ENCODE measurements at places on chromosomes 16 and 17.

GRCh38 chr17:81647640-81648012 lies 8.7 kb downstream of the PDE6G start:
- DNase-seq, result no peak

DNA sequence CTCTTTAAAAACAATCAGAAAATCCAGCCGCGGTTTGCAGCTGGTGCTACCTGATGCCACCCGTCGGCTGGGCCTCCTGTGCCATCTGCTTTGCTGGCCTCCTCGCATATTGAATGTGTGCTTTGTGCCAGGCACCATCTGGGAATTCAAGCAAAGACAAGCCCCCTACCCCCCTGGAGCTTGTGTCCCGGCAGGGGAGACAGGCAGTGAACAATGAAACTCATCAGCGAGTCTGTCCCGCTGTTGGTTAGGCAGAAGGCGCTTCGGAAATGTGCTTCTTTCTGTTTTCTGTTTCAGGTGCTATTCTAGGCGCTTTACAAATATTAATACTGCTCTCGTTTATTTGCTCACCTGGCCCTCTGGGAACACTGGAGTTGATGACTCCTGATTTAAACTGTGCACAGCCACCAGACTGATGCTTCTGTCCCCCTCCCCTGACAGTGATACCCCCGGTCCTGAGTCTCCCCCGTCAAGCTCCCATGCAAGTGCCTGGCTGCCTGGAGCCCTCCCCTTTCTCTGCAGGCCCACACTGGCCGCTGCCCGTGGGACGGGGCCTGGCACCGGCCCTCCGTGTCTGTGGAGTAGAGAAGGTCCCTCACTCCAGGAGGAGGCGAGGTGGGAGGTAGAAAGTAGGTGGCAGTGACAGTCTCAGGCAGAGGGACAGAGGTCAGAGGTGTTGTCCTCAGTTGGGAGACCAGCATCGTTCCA lies 126.1 kb upstream of the PLCG2 start:
- DNase-seq, result no peak

DNA sequence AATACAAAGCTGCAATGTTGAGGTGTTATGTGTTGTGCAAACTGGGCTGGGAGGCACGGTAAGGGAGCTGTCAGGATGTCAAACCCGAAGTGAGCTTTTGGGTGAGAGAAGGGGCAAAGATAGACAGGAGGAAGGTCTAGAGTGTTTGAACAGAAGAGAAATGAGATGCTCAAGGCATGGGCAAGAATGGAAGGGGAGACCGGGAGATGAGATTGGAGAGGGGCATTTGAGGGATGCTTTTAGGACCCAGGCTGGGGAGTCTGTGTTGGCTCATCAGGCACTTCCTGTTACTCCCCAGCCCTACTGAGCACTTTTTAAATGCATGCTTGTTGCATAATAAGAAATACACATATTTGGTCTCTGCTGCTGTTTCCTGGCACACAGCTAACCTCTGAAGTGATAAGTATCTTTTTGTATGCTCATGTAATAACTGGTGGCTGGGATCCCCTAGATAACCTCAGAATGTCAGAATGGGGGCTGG lies 13.7 kb downstream of the UNC45B start:
- DNase-seq, result no peak

DNA sequence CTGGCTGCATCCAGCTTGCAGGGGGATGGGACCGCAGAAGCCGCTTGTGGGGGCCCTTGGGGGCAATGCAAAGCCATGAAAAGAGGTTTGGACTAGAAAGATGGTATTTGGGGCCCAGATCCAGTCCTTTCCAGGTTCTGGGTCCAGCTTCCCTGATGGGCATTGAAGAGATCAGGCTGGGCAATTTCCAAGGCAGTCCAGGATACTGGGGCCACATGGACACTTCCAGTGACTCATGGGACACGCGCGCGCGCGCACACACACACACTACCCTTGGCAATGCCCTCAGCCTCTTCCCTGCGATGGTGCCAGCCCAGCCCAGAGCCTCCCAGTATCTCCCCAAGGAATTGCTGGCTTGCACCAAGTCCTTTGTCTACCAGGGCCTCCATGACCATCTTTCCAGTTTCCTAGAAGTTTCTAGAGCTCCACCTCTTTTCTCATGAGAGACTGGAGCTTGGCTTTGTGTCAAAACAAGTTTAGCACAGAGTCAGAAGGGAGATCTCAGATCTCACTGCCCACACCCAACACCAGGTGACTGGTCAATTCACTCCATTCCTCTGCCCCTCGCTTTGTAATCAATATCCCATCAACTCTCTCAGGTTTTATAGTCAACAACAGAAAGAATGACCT lies 44.3 kb downstream of the WNT3 start:
- no peak for DNase-seq

DNA sequence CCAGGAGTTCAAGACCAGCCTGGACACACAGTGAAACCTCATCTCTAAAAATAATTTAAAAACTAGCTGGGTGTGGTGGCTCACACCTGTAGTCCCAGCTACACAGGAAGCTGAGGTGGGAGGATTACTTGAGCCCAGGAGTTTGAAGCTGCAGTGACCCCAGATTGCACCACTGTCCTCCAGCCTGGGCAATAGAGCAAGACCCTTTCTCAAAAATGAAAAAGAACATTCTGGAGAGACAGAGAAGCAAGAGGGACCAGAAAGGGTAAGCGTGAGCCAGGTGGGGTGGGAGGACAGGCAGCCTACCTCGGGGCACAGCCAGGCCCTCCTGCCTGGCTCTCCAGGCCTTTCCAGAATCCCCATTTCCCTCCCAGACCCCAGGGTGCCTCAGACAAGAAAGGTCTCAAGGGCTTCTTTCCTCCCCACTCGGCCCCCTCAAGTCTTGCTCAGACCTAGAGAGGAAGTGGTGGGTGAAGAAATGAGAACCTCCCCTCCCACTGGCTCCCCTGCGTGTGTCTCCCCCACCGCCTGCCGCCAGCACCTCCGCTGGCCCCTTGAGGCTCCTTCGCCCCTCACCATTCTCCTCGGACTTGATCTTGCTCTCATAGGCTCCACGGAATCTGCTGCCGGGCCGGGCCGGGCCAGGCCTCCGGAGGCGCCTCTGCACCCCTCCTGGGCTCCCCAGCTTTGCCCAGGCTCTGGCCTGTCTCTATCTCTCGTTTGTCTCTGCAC lies 503 bp downstream of the C16orf54 start:
- DNase-seq, result no peak

All from AG10803 (cell line).